ENCODE measurements at places on chromosomes 3 and 15.

- DNase-seq = no peak
These were observed 26.2 kb upstream of the ARL8B start for GRCh38 chr3:5095886-5096285.

GRCh38 chr15:92243227-92243626, 150.5 kb upstream of the ST8SIA2 start:
- no peak for DNase-seq

DNA sequence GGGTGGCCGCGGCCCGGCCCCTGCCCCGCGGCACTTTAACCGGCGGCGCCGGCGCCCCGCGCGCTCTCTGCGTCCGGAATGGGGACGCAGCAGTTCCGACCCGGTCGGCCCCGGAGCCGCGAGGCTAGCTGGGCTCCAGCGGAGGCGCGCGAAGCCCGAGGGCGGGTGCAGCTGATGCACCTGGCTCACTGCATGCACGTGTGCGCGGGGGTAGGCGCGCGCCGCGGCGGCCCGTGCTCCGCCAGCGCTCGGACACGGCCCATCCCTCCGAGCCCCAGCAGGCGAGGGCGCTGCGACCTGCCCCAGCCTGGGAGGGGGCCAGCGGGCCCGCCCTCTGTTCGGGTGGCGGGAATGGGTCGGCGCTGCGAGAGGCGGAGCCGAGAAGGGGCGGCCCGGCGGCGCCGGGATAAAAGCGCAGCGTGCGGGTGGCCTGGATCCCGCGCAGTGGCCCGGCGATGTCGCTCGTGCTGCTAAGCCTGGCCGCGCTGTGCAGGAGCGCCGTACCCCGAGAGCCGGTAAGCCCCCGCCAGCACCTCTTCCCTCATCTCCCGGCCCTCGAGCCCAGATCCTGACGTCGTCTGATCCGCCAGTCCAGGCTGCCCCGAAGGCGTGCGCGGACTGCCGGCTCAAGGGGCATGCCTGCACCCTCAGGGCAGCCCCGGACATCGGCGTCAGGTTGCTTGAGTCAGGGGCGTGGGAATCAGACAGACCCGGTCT, at the start of the genes CHDH and IL17RB:
Gene CHDH, minus strand, starts transcription at position 286 of the 717 bp plus-strand sequence. CDS start 22,411 bp downstream, outside the sequence.
Gene IL17RB, plus strand, starts transcription at position 435 of the 717 bp plus-strand sequence. Its CDS starts 21 bp downstream, at position 456.
- peak; percentile 2 for DNase-seq

DNA sequence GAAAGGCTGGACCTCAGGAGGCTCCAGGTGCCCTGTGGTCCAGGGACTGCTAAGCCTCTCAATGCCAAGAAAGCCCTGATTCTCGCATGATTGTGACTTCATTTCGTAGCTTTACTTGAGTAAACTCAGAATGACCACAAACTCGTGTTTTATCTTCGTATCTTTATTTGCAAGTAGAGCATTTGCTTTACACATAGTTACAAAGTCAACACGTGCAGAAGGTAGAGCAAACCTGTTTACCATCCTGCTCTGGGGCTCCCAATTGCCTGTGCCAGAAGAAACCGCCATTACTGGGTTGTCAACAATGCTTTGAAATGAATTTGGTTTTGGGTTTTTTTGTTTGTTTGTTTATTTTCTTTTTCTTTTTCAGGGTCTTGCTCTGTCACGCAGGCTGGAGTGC, 5.8 kb upstream of the MESP1 start:
- DNase-seq = no peak

DNA sequence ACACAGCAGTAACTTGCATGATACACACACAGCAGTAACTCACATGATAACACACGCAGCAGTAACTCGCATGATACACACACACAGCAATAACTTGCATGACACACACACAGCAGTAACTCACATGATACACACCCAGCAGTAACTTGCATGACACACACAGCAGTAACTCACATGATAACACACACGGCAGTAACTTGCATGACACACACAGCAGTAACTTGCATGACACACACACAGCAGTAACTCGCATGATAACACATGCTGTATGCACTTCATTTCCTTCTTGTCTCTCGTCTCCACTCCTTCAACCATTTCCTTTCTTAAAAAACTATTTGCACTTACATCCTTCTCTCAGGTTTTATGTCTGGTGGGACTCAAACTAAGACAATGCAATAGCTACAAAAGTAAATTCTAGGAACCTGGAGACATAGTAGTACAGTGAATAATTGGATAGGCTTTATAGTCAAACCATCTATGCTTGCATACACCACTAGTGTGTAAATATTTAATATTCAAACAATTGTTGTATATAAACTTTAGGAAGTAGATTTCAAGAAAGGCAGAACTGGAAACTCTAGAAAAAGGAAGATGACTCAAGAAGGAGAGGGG, 130.8 kb downstream of the UACA start:
- no peak for DNase-seq

GRCh38 chr15:101185770-101186169, 66.1 kb downstream of the CHSY1 start:
- DNase-seq = no peak

GRCh38 chr15:28049581-28049980, 49.5 kb downstream of the OCA2 start:
- no peak for DNase-seq

GRCh38 chr3:20225769-20226168, 39.8 kb upstream of the SGO1 start:
- DNase-seq = no peak

DNA sequence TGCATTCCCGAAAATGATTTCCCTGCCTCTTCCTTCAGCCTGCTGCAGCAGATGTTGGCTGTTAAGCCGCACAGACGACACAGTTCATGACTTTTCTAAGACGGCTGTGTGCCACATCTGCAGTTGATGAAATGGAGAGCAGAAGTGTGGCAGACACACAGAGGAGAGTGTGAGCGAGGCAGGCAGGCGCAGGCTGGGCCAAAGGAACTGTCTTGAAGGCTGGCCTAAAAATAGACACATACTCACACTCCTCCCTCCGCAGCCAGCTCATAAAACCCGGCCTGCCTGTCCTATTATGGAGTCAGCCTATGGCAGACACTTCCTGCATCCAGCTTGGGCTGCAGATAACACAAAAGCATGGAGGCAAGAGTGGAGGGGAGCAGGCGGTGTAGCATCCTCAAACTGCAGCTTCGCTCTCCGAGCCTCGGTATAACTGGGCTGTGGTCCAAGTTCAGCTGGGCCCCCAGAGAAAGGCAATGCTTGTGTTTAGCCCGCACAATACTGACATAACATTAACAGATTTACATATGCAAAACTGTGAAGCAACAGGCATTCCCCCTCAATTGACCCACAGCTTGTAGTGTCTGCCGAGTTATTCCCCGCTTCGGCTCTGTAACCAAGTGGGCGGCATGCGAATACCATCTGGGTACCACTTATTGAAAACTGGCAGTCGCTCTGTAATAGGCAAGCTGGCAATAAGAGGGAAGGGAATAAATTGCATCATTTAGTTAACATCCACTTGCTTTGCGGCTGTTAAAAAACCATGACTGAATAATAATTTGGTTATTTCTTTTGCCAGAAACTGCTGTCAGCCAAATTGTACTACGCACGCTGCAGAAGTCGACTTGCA, 40.8 kb downstream of the FOXP1 start:
- DNase-seq = peak; percentile 10

- DNase-seq = no peak
These were observed 103.7 kb downstream of the IQSEC1 start for GRCh38 chr3:12969486-12969885.

- no peak for DNase-seq
These were observed 360.1 kb downstream of the SHQ1 start for GRCh38 chr3:72487946-72488737.

GRCh38 chr3:170418422-170419398, at the start of gene CLDN11:
TSS of gene CLDN11 (plus strand) at chr3:170418868. CDS start at chr3:170419067, 199 bp downstream.
- DNase-seq = no peak

GRCh38 chr3:161508852-161509477, 12.4 kb downstream of the OTOL1 start:
- peak; percentile 19 for DNase-seq

- DNase-seq = no peak
These were observed 50.5 kb upstream of the ABI3BP start for GRCh38 chr3:101043687-101044078.

GRCh38 chr15:57609805-57610529, 18.3 kb downstream of the MYZAP start:
- no peak for DNase-seq

- no peak for DNase-seq
These were observed 99.0 kb downstream of the MITF start for GRCh38 chr3:69838217-69838616.

GRCh38 chr15:35444557-35445204, 101.3 kb downstream of the DPH6 start:
- peak; percentile 19 for DNase-seq

DNA sequence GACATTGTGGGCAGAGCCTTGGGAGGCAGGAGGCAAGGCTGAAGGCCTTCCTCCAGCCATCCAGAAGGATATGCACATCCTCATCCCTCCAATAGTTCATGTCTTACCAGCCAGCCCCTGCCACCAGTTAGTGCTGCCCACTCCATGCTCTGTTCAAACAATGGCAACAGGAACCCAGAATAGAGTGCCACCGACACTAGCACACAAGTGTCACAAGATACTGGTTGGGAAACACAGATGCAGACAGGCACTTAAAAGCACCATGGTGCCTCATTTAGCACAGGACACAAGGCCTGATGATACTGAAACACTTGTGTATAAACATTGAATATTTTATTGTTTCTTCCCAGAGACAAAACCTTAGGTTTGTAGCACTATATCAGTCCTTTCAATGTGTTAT, 56.5 kb upstream of the MYO5C start:
- DNase-seq = no peak

- DNase-seq = no peak
These were observed 45.0 kb upstream of the FGF12 start for GRCh38 chr3:192772240-192772894.

GRCh38 chr3:179971280-179971679, 65.5 kb downstream of the PEX5L start:
- no peak for DNase-seq

DNA sequence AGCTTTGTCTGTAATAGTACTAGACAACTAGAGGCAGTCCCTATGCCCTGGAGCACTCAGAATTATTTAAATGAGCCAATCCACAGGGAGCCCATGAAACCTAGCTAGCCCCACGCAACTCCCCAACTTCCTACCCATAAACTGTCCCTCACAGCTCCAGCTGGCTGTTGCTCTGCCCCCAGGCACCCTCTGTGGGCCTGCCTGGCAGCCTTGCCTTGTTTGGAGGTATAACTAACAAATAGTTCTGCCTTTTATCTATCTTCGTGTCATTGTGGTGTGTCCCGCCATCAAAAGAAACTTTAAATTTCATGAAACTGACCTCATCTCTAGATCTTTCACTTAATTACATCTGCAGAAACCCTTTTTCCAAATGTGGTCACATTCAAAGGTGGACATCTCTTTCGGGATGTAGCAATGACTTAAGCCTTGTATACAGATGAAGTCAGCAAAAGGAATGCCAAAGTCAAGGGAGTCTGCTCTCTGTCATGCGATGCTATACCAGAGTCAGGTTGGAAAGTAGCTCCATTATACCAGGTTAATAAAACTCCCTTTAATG, 1.8 kb upstream of the RTP3 start:
- DNase-seq = no peak

GRCh38 chr15:68783226-68784058, 37.3 kb downstream of the ANP32A start:
- peak; percentile 68 for DNase-seq

GRCh38 chr15:100663915-100664281, 61.5 kb downstream of the ASB7 start:
- no peak for DNase-seq

DNA sequence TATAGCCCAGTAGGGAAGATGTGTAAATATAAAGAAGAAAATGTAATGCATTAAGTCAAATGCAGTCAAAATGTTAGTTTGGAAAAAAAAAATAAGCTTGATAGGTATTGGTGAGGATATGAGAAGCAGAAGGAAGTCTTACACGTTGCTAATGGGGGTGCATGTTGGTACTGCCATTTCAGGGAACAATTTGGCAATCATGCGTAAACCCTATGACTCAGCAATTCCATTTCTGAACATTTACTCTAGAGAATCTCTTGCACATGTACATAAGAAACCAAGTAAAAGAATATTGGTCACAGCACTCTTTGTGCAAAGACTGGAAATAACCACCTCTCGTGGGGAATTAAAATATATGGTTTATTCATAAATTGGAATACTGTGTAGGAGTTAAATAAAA, 35.5 kb upstream of the TIMP4 start:
- DNase-seq = no peak

- DNase-seq = no peak
These were observed 480.9 kb downstream of the ZIC1 start for GRCh38 chr3:147890114-147890513.

- peak; percentile 9 for DNase-seq
These were observed 34.0 kb upstream of the CCK start for GRCh38 chr3:42300013-42300412.

DNA sequence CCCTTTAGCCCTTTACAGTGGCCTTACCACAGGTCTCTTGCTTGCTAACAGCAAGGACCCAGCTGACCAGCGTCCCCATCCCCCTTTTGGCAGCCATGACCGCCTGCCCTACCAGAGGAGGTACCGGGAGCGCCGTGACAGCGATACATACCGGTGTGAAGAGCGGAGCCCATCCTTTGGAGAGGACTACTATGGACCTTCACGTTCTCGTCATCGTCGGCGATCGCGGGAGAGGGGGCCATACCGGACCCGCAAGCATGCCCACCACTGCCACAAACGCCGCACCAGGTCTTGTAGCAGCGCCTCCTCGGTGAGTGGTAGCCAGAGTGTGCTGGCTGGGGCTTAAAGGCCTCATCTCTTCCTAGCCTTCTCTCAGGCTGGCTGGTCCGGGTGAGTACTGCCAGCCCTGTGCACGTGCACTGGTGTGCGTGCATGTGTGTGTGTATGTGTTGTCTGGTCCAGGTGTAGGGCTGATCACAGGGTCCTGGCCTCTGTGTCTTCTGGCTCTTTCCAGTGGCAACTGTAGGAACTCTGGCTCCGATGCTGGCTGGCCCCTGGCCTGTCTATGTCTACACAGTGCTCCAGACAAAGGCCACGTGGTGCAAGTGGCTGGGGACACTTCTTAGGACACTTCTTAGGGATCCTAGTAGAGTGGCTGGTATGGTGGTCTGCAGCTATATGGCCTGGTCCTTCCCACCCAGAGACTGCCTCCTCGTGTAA, 4.4 kb downstream of the CLK3 start:
- no peak for DNase-seq

DNA sequence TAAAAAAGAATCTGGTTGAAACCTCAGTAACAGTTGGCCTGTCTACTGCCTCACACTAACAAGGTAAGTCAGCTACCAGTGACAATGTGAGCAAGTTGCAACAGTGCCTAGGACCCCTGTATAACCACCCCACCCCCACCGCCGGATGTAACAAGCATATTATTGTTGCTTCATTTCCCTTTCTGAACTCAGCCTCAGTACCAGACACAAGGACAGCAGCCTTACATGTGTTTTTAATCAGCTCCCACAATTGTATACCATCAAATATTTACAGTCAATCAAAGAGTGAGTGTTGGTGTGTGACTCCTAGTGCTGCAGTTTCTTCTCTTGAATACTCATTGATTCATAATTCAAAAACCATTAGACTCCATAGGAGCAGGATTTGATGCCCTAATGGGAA, 96.4 kb downstream of the PYDC2 start:
- DNase-seq = no peak

GRCh38 chr3:31166249-31166885, 271.9 kb upstream of the GADL1 start:
- DNase-seq = no peak

DNA sequence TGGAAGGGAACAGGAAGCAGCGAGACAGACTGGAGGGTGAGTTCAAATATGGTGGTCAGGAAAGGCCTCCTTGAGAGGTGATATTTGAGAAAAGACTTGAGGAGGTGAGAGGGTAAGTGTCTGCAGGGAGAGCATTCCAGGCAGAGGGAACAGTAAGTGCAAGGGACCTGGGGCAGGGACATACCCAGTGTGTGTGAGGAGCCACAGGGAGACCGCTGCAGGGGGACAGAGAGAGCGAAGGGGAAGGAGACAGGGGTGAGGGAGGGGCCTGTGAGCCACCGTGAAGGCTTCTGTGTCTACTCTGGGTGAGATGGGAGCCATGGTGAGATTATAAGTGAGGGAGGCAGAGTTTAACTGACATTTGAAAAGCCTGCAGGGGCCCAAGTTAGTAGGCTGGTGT, 38.0 kb downstream of the WNT7A start:
- DNase-seq = no peak

Measured in CD4-positive, alpha-beta T cell treated with Interleukin-10 for 1 hour (primary cell).